Suprapubic skin (tissue), 4 donors: ENCODE measurements at places on chromosomes 2 and 18. TPM values are rescaled to one million over a fixed set of nuclear protein-coding genes. Genes with fewer than 3 reads are reported as not detected.

DNA sequence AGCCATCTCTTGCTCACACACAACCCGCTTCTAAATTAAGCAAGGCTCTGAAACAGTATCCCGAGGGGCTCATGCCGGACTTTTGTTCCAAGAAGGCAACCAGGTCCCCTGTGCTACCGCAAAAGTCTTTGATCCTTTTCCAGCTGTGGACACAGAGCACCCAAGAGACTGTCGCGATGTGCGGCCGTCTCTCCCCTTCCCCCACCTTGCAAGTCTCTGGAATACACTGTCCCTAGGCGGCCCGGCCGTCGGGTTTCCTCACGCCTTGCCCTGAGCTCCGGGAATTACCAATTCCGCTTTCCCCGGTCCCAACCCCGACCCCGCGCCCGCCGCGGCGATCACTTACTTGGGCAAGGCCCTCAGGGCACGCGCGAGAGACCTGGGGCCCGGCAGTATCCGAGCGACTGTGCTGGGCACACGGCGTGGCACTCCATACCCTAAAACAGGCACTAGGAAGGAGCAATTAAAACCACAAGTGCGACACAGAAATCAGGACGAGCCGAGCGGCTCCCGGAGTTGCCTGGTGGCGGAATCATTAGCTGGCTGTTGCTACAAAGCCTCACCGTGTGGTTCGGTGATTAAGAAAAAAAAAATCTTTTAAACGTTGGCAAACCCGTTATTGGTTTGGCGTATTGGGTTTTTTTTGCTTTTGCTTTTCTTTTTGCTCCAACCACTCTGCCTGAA is 2.2 kb upstream of the DLX1 start:
- no peak for DNase-seq

DNA sequence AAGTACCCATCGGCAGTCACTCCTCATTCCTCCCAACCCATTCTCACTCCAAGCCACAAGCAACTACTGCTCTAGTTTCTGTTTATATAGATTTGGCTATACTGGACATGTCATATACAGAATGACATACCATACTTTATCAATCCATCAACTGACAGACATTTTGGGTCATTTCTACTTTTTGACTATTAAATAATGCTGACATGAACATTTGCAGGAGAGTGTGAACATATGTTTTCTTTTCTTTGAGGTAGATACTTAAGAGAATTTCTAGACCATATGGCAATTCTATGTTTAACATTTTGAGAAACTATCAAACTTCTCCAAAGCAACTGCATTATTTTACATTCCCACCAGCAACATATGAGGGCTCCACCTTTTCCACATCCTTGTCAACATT is 32.6 kb downstream of the NMUR1 start:
- DNase-seq = no peak

DNA sequence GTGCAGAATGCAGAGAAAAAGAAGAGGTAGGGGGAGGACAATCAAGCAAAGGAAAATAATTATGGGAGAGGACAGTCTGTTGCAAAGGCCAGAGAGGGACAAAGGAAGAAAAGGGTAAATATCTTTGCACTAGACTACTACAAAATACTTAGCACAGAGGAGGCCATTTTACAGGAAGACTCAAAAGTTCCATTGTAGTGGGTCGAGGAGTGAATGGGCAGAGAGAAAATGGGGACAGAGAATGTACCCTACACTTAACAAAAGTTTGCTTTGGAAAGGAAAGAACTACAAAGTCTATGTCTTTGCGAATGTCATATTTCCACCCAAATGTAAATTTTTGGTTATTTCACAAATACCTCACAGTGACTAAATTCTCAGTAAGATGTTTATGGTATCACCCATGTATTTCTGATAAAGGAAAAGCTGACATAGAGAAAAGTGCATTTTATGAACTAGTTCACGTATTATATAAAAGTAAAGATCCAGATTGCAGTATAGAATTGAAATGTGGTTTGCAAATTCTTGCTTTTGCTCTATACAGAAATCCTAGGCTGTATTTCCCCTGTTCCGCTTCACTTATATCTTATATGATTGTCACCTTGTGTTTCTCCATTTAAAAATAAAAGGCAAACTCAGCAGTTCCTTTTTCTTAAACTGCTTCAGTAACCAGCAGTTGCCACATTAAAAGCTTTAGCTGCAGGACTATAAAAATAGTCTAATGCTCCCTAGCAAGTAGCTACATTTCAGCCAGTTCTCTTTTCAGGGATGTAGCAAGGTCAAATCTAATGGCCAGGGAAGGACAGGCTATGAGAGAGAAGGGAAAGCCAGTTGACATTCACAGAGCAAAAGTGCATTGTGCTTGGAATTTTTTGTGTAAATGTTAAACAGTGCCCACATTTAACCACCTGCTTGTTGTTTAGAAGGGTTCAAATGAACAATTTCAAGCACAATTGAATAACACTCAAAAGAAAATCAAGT is 79.7 kb upstream of the CYTIP start:
- no peak for DNase-seq

DNA sequence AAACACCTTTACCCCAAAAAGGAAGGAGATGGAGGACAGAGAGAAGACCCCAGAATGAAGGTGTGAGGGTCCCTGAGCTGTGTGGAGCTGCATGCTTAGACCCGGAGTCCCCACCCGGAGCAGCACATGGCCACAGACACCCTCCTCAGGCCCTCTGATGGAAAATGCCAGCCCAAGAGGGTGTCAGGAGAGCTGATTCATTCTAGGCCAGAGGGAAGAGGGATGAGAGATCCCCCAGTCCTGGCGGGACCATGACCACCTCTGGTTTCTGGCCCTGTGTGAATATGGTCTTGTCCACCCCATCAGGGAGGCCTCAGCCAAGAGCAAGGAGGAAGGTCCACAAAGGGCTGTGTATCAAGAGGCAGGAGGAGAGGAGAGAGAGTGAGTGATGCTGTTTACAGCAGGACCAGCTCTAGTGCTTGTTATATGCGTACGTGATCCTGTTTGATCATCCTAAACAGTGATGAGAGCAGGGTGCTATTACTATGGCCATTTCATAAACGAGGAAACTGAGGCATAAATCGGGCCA is 186.6 kb upstream of the HAAO start:
- DNase-seq = peak; percentile 67

GRCh38 chr2:116877274-116877673 is 937.2 kb upstream of the DDX18 start:
- DNase-seq = no peak

DNA sequence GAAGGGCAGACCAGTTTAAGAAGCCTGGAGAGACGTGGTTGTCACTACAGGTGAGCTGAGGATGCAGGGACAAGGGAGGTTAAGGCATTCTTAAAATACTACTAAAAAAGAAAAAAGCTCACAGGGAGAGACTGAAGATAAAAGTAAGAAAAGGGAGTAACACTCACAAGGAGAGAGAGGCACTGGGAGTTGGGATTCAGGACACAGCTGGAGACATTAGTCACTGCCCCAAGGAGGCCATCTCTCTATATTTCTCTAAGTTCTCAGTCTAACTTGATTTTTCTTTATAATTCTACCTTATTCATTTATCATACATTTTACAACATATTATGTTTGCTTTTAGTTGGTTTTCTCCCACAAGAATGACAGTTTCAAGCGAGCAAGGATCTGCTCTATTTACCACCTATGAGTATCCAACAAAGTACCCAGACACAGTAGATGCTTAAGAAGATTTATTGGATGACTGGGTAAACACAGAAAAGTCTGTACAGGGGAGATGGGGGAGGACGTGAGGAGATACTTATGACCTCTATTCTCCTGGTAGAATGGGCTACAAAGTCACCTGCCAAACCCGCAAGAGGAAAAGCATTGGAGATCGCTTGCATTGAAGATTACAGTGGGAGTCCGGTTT is 2.2 kb downstream of the SERPINE2 start:
- DNase-seq = no peak

- DNase-seq = no peak
These were observed 245.6 kb upstream of the CDH2 start for GRCh38 chr18:28422577-28422976.

DNA sequence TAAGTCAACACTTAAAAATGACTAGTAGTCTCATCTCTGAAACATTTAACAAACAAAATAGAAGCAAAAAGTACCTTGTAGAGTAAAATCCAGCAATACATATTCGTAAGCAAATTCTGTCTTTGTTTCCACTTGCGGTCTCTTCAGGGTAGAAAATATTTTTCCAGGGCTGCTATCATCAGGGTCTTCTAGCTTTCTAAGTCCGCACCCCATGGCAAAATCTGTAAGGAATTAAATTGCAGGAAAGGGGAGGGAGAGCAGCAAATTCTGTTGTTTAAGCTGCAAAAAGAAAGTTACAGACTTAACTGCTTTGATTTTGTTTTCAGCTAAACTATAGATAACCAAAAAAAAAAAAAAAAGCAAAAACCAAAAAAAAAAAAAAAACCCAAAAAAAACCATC is at the start of gene RFTN2:
Gene RFTN2 (minus strand): TSS at position 342 of the 400 bp plus-strand sequence. CDS start 129 bp downstream, at position 213.
- DNase-seq = no peak

GRCh38 chr18:48304906-48305693 is 104.1 kb downstream of the ZBTB7C start:
- DNase-seq = peak; percentile 49

Gene TMEM200C
- 1.3 TPM for total RNA-seq

Gene SERPINB10
- total RNA-seq = not detected

Gene NT5DC4
- total RNA-seq = not detected

Gene RAB6C
- not detected for total RNA-seq
